ENCODE measurements at places on chromosomes 3 and 15.
A peak's percentile ranks its signal among the peaks of the same experiment; 100 is the strongest.

DNA sequence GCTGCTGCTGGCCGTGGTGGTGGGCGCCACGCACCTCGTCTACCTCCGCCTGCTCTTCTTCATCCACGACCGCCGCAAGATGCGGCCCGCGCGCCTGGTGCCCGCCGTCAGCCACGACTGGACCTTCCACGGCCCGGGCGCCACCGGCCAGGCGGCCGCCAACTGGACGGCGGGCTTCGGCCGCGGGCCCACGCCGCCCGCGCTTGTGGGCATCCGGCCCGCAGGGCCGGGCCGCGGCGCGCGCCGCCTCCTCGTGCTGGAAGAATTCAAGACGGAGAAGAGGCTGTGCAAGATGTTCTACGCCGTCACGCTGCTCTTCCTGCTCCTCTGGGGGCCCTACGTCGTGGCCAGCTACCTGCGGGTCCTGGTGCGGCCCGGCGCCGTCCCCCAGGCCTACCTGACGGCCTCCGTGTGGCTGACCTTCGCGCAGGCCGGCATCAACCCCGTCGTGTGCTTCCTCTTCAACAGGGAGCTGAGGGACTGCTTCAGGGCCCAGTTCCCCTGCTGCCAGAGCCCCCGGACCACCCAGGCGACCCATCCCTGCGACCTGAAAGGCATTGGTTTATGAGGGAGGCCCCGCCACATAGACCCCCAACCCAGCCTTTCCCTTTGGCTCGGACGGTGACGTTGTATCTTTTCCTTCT lies 1.1 kb downstream of the GPR27 start:
- DNase-seq = no peak

GRCh38 chr15:35519541-35520149 lies 26.3 kb downstream of the DPH6 start:
- DNase-seq = no peak

DNA sequence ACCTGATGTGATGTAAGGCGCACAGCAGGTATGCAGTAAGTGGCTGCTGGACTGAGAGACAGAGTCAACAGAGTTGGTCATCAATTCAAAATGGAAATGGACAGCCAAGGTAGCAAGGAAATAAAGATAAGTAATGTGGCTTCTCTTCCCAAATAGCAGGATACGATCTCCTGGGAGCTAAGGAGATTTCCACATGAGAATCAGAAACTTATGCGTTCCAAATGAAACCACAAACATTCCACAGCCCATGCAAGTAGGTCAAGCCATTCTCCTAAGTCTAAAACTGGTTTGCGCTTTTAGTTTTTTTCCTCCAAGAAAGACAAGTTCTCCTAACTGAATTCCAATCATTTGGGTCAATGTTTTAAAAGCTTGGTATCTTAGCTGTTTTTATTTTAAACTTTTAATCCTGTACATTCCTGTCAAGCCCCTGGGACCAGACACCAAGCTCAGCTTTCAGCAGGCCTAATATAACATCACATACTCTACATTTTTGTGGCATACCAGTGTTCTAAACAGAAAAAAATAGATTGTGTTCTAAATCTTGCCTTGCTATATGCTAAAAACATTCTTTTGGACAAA lies 73.7 kb upstream of the TSPAN3 start:
- no peak for DNase-seq

DNA sequence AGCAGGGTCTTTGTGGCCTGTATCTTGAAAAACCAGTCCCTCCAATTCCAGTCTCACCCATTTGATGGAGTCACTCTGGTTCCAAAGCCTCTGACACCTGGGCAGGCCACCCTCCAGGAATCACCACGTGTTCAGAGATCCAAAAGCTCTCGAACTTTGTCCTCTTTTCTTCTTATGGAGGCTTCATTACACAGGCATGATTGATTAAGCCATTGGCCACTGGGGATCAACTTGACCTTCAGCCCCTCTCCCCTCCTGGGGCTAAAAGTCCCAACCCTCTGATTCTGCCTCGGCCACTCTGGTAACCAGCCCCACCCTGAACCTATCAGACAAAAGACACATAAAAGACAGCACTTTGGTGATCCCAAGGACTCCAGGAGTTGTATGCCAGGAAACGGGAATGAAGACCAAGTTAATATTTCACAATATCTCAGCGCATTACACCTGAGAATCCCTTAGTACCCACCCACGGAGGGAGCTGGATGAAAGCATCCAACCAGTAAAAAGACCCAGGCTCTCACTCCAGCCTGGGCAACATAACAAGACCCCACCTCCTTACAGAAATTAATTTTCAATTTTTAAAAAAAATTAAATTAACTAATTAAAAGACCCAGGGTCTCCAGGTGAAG lies 23.0 kb upstream of the SSUH2 start:
- DNase-seq = no peak

DNA sequence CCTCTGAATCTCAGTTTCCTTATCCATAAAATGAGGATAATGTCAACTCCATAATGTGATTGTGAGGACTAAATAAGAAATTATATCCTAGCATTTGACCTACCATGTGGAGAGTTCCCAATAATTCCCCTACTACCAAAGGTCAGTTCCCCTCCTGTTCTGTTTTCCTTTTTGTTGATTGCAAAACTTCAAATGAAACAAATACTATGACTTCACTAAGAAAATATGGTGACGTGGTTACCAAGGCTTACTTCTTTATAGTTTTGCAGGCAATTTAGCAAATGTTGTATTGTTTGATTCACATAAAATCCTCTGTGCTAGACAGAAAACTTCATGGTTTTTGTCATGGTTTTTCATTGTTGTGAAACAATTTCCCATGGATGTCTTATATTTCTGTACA lies 153.8 kb upstream of the RORA start:
- DNase-seq = no peak

DNA sequence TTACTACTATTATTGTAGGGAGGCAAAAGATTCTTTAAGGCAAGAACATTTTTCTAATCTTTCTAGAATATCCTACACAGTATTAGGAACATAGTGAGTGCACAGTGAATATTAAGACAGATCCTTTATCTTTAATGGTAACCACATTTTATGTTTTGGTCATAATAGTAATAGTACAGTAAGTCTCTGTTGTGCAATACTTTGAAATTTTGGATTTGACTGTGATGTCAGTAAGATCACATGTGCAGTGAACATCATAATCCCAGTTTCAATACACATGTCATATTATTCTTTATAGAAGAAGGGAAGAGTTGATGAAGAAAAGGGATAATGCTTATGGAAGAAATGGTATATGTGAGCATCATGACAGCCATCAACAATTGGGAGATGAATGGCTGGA lies 10.7 kb downstream of the STT3B start:
- no peak for DNase-seq

- DNase-seq = no peak
Measured at GRCh38 chr3:181330821-181331563, 341.5 kb upstream of the DNAJC19 start.

DNA sequence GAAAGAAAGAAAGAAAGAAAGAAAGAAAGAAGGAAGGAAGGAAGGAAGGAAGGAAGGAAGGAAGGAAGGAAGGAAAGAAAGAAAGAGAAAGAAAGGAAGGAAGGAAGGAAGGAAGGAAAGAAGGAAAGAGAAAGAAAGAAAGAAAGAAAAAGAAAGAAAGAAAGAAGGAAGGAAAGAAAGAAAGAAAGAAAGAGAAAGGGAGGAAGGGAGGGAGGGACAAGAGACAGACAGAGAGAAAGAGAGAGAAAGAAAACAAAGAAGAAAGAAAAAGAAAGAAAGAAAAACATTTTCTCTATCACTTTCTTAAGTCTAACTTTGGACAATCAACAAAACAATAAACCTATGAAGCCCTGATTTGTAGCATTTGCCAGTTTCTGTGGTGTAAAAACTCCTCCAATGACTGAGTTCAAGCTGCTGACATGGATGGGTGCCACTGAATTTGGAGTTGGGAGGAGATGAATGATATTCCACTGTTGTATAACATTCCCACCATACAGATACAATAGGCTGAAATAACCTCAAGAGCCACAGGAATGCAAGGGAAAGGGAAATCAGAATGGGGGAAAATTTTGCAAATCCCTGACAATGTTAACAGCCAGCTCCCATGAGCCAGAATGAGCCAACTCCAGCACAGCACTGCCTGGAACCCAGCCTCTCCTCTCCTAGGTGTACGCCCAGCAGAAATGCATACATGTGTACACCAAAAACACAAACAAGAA lies 15.0 kb upstream of the RTP3 start:
- DNase-seq = no peak

DNA sequence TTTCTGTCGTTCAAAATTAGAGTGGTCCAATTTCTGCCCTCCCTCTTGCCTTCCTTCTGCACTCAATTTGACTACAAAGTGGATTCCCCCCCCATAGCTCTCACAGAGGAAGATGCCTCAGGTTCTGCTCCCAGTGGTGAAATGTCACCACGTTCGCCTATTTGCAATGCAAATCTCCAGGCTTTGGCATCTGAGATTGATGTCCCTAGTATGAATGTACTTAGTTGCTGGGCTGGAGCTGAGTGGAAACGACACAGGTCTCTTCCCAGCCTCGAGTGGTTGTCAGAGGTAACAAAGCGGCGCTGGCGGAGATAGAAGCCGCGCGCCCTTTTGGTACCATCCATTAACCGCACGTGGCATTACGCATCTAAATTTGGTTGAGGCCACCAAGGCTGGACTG lies 860.1 kb downstream of the MCTP2 start:
- no peak for DNase-seq

DNA sequence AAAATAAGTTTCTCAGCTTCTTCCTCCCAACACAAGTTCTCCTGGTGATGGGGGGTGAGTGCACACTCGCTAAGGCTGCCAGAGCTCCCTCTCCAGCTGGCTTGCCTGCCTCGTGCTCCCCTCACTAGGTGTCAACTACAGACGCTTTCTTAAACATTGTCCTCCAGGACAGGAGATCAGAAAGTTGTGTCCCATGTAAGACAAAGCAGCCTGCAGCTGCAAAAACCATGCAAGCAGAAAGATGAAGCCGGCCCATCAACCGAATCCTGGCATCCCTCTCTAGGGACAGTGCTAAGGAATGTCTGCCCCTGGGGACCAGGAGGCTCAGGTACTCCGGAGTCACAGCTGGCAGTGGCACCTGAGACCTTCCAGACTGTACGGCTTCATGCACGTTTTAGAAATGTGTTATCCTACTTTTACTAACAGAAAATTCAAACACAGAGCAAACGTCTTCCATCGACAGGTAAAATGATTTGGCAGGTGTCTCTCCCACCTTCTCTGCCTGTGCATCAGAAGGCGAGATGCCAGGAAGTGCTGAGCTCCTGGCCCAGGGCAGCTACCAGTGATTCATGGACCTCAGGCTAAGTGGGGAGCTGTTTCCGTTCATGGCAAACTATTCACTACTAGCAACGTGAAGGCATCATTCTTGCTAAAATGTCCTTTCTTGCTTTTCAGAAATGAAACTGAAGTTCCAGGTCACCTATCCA lies 246.1 kb downstream of the ADAMTS17 start:
- no peak for DNase-seq

GRCh38 chr3:15063656-15064286 lies 1.3 kb downstream of the MRPS25 start:
- DNase-seq = no peak

DNA sequence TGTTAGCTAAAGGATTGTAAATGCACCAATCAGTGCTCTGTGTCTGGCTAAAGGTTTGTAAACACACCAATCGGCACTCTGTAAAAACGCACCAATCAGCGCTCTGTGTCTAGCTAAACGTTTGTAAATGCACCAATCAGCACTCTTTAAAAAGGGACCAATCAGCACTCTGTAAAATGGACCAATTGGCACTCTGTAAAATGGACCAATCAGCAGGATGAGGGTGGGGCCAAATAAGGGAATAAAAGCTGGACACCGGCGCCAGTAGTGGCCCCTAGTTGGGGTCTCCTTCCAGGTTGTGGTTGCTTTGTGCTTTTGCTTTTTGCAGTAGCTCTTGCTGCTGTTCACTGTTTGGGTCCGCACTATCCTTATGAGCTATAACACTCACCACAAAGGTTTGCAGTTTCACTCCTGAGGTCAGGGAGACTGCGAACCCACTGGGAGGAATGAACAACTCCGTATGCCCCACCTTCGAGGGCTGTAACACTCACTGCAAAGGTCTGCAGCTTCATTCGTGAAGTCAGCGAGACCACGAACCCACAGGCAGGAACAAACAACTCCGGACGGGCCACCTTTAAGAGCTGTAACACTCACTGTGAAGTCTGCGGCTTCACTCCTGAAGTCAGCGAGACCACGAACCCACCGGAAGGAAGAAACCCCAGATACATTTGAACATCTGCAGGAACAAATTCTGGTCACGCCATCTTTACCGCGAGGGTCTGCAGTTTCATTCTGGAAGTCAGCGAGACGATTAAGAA lies 1.1 kb upstream of the SUCLG2 start:
- peak; percentile 44 for DNase-seq

DNA sequence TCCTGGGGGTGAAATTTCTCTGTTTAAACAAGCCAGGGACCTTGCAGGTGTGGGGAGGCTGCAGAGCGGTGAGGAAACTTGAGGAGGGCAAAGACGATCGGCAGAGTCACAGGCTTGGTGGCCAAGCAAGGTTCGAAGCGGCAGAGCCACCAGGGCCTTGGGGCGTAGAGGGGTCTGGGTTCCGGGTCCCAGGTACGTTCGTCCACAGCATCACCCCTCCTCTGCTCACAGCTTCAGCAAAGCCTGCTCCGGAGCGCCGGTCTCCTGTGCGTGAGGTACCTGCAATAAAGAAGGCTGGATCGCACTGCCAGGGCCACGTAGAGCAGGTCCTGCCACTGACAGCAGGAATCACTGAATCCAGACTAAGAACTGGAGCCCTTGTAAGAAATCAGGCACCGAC lies 66.8 kb upstream of the PCSK6 start:
- DNase-seq = no peak

GRCh38 chr15:70382009-70382749 lies 284.5 kb upstream of the TLE3 start:
- DNase-seq = no peak

DNA sequence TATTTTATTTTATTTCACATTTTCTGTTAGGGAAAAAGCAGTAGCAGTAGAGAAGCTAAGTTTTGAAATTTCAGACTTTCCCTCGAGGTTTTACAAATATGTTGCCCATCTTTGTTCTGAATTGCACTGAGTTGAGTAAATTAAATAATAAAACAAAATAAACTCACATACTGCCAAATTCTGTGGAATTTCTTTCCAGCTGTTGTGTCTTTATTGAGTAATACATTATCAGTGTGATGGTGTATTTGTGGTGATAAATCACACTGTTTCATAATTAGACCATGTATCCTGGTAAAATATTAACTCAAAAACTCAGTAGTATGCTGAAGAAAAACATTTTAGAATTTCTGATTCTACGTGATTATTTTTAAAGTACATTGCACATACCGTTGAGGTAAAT lies 592.1 kb downstream of the SI start:
- DNase-seq = no peak

- no peak for DNase-seq
Measured at GRCh38 chr3:148878095-148878494, 13.0 kb downstream of the CPA3 start.
